Heart left ventricle (tissue), 16 donors: ENCODE measurements at places on chromosomes 5 and 9.
A peak's percentile ranks its signal among the peaks of the same experiment; 100 is the strongest.

DNA sequence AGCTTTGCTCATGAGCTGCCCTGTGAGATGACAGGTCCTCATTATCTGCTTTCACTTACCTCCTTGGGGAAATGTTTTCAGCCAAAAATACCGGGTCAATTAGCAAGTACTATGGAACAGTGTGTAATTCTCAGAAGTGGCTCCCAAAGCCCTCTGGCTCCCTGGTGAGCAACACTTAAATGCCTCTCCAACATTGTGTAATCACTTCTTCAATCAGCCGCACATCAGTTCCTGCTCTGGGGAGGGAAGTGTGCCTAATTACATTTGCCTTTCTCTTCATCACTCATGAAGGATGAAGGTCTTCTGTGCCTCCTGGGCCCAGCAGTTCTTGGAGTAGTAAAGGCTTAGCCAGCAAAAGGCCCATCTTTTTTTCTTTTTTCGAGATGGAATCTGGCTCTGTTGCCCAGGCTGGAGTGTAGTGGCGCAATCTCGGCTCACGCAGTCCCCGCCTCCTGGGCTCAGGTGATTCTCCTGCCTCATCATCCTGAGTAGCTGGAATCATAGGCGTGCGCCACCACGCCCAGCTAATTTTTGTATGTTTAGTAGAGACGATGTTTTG lies 23.1 kb downstream of the NIM1K start:
- DNase-seq: no peak

GRCh38 chr5:102961671-102962070 lies 158.3 kb downstream of the GIN1 start:
- DNase-seq: no peak

DNA sequence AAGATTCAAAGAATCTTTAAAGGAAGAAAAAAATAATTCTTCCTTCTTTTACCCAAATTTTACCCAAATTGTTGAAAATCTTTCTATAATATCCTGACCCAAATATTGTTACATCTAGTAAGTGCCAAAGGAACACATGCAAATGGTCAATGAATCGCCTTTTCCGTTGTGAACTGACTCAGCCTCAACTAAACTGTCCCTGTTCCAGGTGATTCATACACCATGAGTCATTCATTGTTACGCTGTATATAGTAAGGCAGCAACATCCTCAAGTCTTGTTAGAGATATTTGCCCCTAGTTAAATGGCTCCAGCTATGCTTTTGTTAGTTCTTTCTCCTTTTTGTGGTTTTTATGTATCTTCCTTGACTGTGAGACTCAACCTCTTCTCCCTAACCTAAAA lies 9.7 kb downstream of the PTGER4 start:
- DNase-seq: no peak

- DNase-seq: no peak
Observed at GRCh38 chr9:92463984-92464383, 18.3 kb downstream of the ASPN start.

GRCh38 chr5:126846344-126846743 lies 69.4 kb downstream of the LMNB1 start:
- DNase-seq: no peak

DNA sequence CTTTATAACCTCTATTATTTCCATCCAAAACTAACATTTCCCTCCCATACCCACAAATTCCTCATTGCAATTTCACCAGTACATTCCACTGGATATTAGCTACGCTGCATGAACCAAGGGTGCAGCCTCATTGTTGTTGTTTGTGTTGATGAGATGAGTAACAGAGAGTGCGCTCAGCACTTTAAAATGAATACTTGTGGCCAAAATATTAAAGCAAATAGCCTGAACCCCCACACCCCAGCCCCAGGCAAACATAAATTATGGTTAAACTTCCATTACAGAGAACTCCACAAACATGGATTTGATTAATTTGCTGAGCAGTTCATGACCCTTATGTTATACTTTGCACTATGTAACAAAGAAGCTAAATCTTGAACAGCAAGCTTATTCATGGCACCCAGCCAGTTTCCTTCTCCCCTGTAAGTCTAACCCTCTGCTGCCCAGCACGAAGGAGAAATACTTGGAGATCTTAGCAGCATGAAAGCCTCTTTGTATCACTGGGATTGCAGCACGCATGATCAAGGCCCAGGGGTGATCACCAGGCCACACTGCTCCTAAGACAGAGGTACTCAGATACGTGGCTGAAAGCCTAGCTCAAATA lies 205.0 kb downstream of the DOCK8 start:
- DNase-seq: no peak

- no peak for DNase-seq
Observed at GRCh38 chr5:136396886-136397285, 31.5 kb upstream of the TRPC7 start.

DNA sequence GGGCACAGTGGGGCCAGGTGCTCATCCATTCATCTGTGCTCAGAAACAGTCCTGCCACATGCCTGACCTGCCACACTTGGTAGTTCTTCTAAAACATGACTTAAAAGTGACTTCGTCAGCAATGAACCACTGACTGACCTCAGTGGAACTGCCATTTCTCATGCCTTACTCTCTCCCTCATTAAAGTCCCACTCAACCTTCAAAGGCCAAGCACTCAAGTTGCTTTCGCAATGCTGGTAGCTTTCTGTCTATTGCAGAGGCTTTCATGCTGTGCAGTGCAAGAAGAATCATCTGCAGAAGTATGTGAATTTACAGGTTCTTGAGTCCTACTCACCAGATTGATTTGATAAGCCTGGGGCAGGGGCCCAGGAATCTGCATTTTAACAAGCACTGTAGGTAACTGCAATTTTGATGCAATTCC lies 23.9 kb downstream of the B4GALT1 start:
- no peak for DNase-seq

GRCh38 chr5:99808657-99809230 lies 726.4 kb upstream of the FAM174A start:
- DNase-seq: no peak

DNA sequence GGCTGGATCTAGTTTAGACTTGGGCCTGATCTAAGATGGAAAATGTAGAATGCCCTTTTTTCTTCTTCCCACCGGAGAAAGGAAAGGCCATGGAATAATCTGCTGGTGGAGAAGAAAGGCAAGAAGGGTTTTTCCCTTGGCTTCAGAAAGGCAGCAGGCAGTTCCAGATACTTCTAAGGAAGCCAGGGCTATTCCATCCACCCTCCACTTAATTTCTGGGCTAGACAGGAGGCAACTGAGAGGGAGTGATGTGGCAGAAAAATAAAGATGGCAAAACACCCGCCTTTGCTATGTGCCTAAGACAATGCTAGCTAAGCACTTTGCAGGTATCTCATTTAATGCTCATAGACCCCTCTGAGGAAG lies 9.9 kb downstream of the MYOZ3 start:
- no peak for DNase-seq

DNA sequence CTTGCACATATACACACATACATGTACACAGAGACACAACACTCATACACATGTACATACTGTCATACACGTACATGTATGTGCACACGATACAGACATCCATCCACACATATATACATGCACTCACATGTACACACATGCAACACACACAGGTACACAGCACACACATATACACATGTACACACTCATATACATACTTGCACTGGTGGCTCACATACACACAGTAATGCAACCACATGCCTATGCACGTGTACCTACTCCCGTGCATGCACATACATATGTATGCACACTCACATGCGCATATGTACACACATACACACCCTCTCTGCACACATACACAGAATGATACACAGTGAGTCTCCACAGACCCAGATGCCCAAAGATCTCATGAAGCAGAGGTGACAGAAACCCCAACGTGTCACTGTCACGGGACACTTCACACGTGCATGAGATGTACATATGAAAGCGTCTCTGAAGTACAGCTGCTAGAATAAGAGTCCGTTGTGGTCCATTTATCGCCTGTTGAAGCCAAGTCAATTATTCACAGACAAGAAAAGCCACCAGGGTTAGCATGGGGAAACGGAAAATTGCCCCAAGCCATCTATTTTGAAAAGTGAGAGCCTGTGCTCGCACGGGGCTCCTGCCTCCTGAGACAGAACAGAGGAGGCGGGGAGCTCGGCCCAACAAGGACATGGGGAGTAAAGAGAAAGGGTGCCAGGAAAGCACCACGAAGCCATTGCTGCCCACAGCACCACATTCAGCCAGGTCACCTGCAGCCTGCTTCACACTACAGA lies 24.9 kb downstream of the LPCAT1 start:
- DNase-seq: no peak

GRCh38 chr5:154977409-154977808 lies 36.1 kb upstream of the KIF4B start:
- no peak for DNase-seq

DNA sequence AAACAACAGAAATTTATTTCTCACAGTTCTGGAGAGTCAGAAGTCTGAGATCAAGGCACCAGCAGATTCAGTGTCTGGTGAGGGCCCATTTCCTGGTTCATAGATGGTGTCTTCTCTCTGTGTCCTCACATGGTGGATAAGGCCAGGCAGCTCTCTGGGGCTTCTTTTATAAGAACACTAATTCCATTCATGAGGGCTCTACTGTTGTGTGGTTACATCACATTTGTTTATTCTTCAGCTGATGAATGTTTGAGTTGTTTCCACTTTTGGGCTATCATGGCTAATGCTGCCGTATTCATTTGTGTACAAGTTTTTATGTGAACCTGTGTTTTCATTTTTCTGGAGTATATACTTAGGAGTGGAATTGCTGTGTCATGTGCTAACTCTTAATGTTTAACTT lies 35.2 kb downstream of the DDX4 start:
- no peak for DNase-seq

DNA sequence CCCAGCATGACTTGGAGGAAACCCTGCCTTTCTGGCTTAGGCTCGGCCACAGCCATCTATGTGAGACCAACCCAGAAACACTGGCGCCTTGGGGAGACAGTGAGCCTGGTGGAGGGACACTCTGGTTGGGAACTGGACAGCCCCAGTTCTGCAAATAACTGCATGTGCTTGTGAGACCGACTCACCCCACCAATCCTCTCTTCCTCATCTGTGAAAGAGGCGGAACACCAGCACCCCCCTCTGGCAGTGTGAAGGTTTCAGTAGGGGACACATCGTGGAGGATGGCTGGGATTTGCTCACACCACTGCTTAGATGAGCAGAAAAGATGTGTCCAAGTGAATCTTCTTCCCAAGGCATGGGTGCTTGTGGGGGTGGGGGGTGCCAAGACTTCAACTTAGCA lies 43.4 kb upstream of the N4BP3 start:
- DNase-seq: no peak

DNA sequence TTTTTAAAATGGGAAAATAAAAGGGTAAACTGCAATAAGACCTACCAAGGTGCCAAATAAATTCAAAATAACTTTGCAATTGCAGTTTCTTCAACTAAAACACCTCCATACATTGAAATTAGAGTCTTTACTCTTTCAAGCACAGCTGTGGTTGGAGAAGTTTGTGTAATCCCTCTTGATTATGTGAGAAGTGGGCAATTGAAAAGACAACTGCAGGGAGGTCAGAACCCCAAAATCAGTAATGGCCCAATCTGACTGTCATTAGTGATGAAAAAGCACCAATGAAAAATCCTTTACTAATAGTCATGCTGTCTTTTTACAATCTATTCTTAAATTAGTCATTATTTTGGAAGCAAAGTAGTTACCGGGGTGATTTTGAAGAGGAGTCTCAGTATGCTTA lies 116.7 kb upstream of the RGMB start:
- DNase-seq: no peak

DNA sequence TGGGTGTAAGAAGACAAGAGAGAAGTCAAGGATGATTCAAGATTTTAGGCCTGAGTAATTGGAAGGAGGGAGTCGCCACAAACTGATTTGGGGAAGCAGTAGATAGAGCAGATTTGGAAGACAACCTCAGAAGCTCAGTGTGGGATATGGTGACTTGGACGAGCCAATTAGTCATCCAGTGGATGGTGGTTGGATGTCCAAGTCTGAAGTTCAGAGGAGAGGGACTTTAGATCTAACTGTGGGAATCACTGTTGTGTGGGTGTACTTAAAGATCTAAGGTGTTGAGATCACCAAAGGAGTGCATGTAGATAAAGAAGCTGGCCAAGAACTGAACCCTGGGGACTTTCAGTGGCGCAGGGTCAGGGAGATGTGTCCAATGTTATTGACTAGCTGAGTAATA lies 2.2 kb downstream of the IDNK start:
- DNase-seq: no peak

DNA sequence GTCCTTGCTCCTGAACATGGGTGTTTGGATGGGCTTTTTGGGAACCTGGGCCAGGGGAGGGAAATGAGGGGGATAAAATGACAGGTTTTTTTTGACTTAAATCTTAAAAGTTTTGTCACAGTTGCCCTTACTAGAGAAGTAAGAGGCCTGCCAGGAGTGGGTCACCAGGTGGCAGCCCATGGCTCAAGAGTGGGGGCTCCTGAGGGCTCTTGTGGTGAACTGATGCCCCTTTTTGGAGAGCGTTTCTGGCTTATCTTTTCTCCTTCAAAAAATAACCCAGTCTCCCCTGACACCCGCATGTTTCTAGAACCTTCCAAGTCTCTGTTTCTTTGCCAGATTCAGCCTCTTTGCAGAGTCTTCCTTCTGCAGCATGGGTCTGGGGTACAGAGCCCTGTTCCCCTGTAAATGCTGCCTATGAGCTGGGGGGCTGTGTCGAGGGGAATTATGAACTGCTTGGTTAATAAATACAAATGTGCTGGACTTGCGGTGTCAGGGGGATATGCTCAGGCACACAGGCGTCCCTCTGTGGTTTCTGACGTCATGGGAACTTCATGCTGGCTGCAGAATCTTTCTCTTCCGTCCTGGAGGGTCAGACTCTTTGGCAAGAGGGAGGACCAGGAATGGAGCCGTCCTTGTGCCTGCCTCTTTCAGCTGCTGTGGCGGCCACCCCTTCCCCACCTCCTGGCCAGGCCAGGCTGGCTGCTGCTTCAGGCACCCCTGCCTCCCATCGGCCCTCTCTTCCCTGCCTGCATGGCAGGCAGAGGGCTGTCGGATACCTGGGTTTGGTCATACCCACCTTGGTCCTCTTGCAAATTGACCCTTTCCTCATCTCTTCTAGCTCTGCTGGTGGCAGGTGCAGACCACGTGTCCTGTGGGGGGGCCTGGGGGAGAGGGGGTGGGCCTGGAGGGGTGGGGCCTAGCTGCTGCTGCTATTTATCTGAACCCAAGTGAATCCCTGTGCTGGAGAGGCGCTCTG lies 30.1 kb downstream of the PTPA start:
- DNase-seq: peak; percentile 92

GRCh38 chr9:127909839-127910273 lies 7.0 kb downstream of the ST6GALNAC4 start:
- no peak for DNase-seq

DNA sequence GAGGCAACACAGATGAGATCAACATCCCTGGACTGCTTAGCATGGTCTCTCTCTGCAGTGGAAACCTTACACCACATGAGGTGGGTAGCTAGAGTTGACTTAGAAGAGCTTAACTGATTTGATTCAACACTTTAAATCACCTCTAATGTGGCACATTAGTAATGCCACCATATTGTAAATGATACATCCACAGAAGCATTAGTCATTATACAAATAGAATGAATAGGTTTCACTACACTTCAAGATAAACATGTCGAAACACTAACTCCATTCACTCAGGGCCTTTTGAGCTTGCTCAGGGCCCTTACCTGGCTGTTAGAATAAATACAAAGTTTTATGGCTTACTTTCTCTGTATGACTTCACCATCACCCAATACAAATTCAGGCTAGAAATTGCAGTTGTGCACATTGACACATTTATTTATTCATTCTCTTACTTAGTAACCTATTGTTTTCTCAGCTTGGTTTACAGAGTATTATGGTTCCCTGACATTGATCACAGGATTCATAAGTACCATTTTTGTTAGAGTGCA lies 9.3 kb upstream of the SMAD5 start:
- no peak for DNase-seq
